ENCODE measurements at places on chromosomes 6 and 20.

DNA sequence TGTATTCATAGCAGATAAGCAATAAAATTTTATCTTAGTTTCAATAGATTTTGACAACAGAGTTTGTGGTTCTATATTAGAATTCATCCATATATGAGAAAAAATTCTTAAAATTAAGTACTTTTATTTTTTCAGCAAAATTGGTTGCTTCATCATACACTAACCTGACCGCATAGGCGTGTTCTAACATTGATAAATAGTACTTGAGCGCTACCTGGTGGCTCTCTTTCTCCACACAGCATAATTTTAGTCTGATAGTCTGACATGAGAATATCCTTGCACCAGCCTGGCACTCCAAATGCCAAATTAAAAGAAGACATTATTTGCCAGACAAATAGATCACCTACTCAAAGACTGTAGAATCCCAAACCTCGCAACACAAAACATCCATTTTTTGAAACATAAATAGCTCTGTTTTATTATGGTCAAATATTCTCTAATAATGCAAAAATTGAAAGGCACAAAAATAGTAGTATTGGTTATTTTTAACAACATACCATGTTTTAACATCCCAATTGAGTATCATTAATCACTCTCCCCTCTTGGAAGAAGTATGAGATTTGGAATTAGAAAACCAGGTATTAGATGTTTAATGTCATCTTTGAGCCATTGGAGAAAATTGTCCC lies 33.0 kb upstream of the FILIP1 start:
- DNase-seq: peak; percentile 71

GRCh38 chr6:82891076-82891475 lies 174.6 kb downstream of the UBE3D start:
- no peak for DNase-seq

- no peak for DNase-seq
Observed at GRCh38 chr6:10545482-10545881, 24.3 kb downstream of the GCNT2 start.

DNA sequence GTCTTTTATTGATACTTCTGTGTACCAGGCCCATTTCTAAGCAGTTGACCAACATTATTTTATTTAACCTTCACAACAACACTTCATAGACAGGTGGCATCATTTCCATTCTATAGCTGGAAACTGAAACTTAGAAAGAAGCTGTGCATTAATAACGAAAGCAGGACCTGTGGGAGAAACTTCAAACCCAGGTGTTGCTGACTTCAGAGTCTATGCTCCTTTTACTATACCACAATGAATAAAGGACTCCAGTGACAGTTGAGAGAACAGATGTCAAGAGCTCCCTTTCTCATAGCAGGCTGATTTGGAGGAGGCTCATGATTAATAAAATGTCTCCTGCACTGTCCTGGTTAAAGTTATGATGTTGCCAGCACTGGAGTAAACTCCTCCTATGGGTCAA lies 56.6 kb upstream of the POU3F2 start:
- DNase-seq: no peak

GRCh38 chr6:120804612-120805011 lies 529.7 kb downstream of the TBC1D32 start:
- DNase-seq: no peak

GRCh38 chr6:16130437-16130891 lies 1.6 kb downstream of the MYLIP start:
- DNase-seq: no peak

DNA sequence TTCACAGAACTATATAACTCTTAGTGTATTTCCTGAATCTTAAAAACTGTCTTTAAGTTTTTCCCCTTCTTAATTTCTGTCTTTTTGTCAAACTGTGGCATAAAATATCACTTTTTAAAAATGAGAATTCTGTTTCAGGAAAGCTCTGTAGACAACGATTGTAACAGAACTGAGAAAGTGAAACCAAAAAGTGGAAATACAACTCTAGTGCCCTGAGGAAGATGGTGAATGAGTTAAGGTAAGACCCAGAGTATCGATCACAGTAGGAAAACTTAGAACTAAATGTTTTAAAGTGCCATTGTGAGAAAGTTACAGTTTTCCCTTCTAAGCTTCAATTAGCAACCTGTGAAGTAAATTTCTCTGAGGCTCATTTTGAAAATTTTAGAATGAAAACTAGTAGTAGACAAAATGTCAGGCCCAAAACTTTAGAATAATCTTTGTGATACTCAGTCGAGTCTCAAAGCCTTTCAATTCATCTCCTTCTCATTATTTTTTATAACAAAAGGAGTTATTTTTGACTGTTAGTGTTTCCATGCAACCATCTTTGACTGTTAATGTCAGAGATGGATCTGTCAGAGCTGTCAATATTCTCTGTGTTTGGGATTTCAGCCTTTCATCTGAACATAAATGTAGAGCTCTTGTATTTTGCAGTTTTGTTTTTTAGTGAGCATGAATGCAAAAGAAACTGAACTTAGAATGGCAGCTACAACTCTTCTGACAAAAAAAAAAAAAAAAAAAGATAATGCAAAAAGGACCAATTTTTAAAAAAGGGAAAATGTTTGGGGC lies 19.0 kb upstream of the TRDN start:
- DNase-seq: no peak

DNA sequence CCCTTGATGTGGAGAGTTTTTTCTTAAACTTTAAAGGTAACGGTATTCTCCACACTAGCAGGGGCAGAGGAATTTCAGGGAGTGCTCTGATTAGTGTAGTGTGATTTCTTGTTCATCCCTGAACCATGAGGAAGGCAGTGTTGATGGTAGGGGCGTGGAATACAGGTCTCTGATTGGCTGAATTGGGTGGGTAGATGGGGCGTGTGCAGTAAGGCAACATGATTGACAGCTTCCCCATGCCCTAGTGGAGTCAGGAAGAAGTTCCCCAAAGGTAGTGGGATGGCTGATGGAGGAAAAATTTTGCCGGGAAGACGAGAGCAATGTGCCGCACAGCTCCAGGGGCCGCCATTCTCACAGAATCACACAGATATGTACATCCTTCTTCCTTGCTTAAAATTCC lies 97.4 kb upstream of the SALL4 start:
- DNase-seq: no peak

GRCh38 chr6:135993361-135993760 lies 141.9 kb downstream of the PDE7B start:
- DNase-seq: no peak

DNA sequence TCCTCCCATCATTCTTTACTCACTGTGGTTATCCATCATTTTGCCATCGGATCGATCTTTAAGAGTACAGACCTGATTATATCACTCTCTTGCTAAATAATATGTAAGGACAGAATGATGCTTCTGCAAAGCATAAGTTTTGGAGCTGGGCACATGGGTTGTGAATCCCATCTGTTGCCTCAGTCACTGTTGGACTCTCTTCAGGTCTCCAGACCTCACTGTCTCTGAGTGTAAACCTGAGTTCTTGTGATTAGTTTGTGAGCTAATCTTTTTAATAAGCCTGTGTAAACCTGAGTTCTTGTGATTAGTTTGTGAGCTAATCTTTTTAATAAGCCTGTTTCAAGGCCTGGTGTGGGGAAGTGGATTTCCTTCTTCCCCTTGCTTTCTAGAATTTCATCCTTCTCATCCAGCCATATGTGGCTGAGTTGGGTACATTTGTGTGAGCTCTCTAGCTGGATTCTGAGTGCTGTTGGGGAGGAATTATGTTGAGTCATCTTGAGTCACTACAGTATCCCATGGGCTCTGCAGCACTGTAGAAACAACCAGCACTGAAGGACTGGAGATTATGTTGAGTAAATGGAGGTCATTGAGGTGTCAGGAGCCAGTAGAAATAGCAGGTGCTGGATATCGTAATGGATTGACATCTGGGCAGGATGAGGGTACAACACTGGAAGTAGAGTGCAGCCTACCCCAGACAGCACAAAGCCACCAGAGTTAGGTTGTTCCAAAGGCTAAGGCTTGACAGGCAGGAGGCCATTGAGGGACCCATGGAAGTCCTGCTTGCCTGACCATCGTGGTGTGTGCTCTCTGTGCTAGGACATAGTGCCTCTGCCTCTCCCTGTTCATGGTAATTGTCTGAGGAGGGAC lies 52.4 kb downstream of the SCAND1 start:
- no peak for DNase-seq

DNA sequence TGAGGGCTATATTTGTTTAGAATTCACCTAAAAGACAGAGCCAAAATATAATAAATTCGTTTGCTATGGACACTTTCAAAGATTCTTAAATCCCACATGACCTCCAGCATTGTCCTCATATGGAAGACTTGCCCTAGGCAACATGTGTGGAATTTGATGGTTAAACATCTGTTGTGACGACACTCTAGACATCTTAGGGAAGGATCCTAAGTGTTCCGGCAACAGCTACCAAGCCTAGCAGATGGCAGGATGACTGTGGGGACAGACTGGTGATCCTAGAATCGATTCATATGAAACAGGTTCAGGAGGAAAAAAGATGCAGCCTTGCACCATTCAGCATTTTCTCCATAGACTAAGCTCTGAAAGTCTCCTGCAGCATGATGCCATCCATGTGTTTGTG lies 77.6 kb upstream of the BACH2 start:
- DNase-seq: no peak

GRCh38 chr6:17013701-17014100 lies 88.1 kb upstream of the STMND1 start:
- no peak for DNase-seq

GRCh38 chr6:11968241-11968806 lies 43.8 kb upstream of the HIVEP1 start:
- DNase-seq: no peak

GRCh38 chr6:100344761-100345160 lies 120.0 kb downstream of the SIM1 start:
- no peak for DNase-seq

- no peak for DNase-seq
Observed at GRCh38 chr6:45607798-45608197, 230.1 kb upstream of the SUPT3H start.

DNA sequence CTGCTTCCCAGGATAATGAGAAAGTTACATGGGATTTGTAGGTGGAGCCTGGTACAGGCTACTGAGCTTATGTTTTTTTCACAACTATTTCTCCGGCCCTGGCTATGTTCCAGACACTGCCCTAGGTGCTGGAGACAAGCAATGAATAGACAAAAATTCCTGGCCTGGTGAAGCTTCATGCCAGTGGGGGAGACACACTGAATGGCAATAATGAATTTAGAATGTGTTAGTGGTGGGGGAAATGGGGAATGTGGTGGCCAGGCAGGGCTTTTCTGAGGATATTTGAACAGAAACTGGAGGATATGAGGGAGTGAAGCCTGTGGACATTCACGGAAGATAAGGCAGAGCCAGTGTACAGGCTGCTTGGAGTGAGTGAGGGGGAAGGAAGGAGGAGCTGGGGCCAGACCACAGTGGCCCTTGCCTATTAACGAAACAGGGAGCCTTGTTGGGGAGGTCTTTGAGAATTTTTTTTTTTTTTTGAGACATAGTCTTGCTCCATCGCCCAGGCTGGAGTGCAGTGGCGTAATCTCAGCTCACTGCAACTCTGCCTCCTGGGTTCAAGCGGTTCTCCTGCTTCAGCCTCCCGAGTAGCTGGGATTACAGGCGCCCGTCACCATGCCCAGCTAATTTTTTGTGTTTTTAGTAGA lies 6.6 kb downstream of the FOXS1 start:
- DNase-seq: no peak

DNA sequence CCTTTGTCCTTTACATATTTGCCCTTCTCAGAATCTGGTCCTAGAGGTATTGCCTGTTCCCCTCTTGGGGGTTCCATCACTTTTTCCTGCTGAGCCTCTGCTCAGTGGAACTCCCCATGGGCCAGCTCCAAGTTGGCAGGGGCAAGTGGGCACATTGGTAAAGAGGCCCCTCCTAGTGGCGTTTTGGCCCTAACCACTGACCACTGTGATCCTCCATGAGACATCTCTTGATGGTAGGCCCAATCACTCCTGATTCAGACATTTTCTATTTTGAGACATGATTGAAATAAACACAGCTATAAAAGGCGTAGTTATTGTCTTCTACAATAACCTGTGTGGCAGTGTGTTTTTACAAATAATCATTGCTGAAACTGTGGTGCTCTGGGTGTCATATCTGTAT lies 83.0 kb downstream of the RREB1 start:
- DNase-seq: no peak

GRCh38 chr20:37480919-37481318 lies 40.1 kb upstream of the NNAT start:
- no peak for DNase-seq

DNA sequence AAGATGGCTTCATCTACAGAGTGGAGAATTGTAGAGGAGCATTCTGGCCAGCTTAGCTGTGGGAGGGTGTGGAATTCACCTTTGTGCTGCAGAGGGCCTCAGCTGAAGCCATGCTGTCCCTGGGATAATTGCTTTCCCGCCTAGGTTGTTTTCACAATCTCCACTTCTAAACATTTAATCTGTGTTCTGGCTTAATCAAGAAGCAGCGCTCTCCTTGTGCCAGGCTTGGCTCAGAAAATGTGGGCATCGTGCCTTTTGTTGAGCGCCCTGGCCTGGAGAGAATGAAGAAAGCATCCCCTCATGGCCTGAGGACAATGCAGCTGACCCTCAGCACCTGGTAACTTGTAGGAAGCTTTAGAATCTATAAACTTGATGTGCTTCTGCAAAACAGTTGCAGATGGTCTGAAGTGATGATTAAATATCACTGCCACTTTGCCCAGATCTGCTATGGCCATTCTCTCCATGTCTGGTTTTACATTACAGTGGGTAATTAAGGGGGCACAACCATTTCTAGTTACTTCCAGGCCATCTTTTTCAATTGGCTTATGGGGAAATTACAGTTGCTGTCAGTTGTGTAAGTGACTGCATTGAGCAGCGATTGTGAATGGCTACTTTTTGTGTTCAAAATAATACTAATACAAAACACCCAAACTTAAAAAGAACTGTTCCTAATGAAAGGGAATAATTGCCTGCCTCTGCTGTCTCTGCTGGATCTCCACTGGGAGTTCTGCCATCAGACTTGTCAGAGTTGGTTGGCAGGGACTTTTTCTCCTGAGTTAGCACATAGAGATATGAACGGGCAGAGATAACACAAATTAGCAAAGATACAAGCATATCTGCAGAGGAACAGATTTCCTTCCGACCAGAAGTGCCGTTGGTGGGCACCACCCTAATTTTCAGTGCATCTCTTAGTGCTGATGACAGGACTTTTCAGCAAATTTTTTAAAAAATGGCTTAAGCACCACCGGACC lies 18.4 kb downstream of the CTNNBL1 start:
- DNase-seq: no peak

- DNase-seq: no peak
Observed at GRCh38 chr6:133160536-133160935, 80.6 kb upstream of the EYA4 start.

DNA sequence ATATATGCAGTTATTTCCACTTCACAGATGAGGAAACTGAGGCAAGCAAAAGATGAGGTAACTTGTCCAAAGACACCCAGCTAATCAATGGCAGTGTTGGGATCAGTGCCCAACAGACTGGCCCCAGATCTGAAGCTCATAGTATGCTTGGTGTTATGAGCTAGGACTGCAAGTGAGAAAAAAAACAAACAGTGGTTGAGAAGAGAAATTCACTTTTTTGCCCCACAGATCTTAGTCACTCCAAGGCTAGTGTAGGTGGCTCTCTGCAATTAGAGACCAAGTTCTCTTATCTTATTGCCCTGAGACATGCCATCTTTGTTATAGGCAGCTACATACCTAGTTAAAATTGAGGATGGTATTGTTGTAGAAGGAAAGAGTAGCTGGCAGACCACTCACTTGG lies 16.3 kb downstream of the PLEKHG1 start:
- no peak for DNase-seq
